ENCODE measurements at places on chromosomes 16 and 17. TPM values are rescaled to one million over a fixed set of nuclear protein-coding genes. Genes with fewer than 3 reads are reported as not detected.

The EVI2B gene
- 15.9 TPM for total RNA-seq

The SLFN12L gene
- 39.0 TPM for total RNA-seq

The KRT33A gene
- total RNA-seq = not detected

The KRTAP4-16 gene
- not detected for total RNA-seq

The PITPNM3 gene
- total RNA-seq = 0.41 TPM

The KRT31 gene
- not detected for total RNA-seq

The PRR35 gene
- total RNA-seq = not detected

The FOXJ1 gene
- 0.22 TPM for total RNA-seq

The HOXB8 gene
- total RNA-seq = not detected

DNA sequence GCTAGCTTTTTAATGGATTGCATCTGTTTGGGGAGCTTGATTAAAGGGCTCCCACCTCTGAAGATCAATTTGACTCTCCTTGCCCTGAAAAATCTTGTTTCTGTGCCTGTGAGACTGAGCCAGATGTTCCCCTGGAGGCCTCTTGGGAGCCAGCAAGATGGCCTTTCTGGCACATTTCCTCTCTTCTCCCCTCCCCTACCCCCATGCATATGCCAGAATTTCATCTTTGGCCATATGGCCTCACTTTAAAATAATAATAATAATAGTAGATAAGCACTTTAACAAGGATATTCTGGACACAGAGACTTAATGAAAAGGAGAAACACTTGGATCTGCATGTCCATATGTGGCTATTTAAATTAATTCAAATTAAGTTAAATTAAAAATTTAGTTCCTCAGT lies 144.1 kb upstream of the CES5A start:
- H3K27ac ChIP-seq = no peak overlapping the region
- no peaks in the 10 kb centered on the region for H3K4me1 ChIP-seq
- no peak for DNase-seq
- peaks cover 7% of the 10 kb centered on the region for H3K27me3 ChIP-seq

DNA sequence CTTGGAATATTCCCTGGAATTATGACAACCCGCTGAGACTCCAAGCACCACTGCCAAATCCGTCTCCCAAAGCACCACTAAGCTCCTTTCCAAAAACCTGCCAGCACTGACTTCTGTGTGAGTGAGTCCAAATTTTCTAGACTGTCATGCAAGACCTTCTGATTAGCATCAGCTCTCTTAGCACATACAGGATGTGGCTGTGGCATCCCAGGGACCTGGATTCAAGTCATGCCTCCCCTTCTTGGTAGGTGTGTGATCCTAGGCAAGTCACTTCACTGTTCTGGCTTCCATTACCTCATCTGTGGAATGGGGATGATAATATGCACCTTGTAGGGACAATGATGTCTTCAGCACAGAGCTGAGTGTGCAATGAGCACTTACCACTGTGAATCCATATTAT lies 38.3 kb upstream of the USP7 start:
- H3K4me3 ChIP-seq = no peak overlapping the region
- peak; percentile 11 for DNase-seq
- no peak overlapping the region for H3K27ac ChIP-seq
- no peaks in the 10 kb centered on the region for H3K4me1 ChIP-seq

DNA sequence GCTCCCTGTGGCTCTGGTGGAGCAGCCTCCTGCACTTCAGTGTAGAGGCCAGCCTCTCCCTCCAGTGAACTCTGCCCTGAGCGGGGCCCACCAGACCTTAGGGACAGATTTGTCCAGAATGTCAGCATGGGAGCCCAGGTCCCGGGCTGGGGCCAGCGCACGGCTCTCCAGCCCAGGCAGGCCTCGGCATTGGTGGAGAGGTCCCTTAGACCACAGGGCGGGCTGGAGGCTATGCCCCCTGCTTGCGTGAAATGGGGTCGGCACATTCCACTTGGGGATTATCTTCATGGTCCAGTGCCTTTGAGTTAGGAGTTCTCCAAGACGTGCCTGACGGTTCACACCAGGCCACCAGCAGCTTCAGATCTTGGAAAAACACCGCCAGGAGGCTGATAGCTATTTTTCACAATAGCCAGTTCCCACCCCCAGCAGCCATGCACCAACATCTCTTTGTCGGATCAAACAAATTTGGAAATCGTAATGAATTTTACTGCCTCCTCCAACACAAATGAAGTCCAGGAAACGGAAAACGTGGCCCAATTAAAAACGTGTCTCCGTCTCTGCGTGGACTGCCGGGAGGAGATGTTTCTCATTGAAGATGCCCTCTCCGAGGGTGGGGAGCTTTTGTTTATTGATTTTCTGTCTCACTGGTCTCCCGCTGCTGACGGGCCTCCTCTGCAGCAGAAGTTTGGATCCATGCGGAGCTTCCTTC lies 110.0 kb upstream of the CIBAR2 start:
- H3K4me1 ChIP-seq = no peaks in the 10 kb centered on the region
- H3K27ac ChIP-seq = no peak overlapping the region
- no peaks in the 10 kb centered on the region for H3K36me3 ChIP-seq
- DNase-seq = no peak
- H3K4me3 ChIP-seq = no peak overlapping the region
- H3K27me3 ChIP-seq = peaks cover 2% of the 10 kb centered on the region

GRCh38 chr17:16915752-16916556 lies 56.0 kb downstream of the TNFRSF13B start:
- no peaks in the 10 kb centered on the region for H3K27me3 ChIP-seq
- no peak overlapping the region for H3K27ac ChIP-seq
- H3K36me3 ChIP-seq = no peaks in the 10 kb centered on the region

GRCh38 chr16:1381612-1382406 lies 30.1 kb downstream of the GNPTG start:
- peaks cover 6% of the 10 kb centered on the region for H3K36me3 ChIP-seq
- no peak overlapping the region for H3K27ac ChIP-seq
- H3K27me3 ChIP-seq = no peaks in the 10 kb centered on the region
- H3K4me1 ChIP-seq = peaks cover 20% of the 10 kb centered on the region
- no peak for DNase-seq

GRCh38 chr17:45812102-45812501 lies 28.0 kb downstream of the CRHR1 start:
- H3K36me3 ChIP-seq = no peaks in the 10 kb centered on the region
- DNase-seq = no peak
- H3K27me3 ChIP-seq = peaks cover 6% of the 10 kb centered on the region
- no peaks in the 10 kb centered on the region for H3K4me1 ChIP-seq
- H3K27ac ChIP-seq = no peak overlapping the region

GRCh38 chr17:78641243-78641642 lies 64.0 kb upstream of the DNAH17 start:
- H3K4me1 ChIP-seq = peaks cover 9% of the 10 kb centered on the region
- no peak for DNase-seq
- H3K27ac ChIP-seq = no peak overlapping the region

Data from activated CD4-positive, alpha-beta memory T cell treated with anti-CD3 and anti-CD28 coated beads for 36 hours (primary cell).